ENCODE measurements at places on chromosomes 11 and 22.
A peak's percentile ranks its signal among the peaks of the same experiment; 100 is the strongest.

DNA sequence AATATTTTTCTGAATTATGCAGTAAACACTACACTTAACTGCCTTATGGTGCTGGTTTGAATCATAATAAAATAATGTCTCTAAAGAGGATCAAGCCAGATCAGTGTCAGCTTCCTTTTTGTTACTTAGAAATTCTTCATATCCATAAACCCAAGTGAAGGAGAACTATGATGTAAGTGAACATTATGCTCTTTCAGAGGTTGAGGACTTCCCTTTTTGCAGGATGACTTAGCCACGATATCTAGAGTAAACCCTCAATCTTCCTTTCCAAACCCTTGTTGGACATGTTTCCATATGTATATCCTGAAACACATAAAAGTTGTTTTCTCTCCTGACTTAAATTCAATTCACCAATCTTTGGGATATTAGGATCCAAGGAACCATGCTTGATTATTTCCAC lies 19.1 kb downstream of the OR8D1 start:
- DNase-seq, result no peak

- DNase-seq, result peak; percentile 44
Observed at GRCh38 chr11:104918113-104918824, 20.0 kb upstream of the CASP12 start.

GRCh38 chr22:39489094-39490068 lies 12.7 kb upstream of the MIEF1 start:
- no peak for DNase-seq

GRCh38 chr11:44176546-44177213 lies 81.2 kb downstream of the EXT2 start:
- no peak for DNase-seq

DNA sequence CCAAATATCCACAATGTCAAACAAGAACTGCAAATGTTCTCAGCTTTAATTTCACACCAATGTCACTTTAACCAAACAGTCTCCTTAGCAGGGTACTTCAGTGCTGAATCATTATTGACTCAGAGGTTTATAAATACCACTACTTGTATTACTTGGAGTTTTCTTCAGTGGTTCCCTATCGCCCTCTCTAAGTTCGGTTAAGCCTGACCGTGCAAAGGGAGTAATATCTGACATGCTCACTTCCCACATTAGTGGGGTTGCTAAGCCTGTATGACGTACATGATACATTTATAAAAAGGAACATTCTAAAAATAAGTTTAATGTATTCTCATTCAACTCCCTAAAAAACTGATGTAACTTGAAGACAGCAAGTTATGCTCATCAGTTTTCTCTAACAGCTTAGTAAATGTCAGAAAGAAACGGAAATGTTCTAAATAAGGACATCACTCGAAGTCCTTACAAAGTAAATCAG lies 93.1 kb upstream of the ZC3H12C start:
- DNase-seq, result peak; percentile 86

GRCh38 chr22:22110548-22111266 lies 128.1 kb upstream of the TOP3B start:
- DNase-seq, result peak; percentile 77

DNA sequence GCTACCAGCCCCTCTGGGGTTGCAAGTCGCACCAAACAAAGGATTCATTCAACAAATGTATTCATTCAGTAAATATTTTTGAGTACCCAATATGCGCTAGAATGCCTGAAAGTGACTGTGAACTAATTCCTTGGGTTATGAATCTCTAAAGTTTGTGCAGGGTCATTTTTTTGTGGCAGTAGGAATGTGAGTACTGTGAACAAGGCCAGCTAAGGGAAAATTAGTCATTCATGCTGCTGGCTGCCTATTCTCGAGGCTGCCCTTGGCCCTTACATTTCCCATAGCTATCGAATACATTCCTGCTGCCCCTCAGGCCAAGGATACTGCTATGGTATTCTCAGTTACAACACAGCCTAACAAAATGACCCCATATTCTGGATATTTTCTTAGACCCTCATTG lies 141.6 kb downstream of the TRPC6 start:
- DNase-seq, result peak; percentile 74

DNA sequence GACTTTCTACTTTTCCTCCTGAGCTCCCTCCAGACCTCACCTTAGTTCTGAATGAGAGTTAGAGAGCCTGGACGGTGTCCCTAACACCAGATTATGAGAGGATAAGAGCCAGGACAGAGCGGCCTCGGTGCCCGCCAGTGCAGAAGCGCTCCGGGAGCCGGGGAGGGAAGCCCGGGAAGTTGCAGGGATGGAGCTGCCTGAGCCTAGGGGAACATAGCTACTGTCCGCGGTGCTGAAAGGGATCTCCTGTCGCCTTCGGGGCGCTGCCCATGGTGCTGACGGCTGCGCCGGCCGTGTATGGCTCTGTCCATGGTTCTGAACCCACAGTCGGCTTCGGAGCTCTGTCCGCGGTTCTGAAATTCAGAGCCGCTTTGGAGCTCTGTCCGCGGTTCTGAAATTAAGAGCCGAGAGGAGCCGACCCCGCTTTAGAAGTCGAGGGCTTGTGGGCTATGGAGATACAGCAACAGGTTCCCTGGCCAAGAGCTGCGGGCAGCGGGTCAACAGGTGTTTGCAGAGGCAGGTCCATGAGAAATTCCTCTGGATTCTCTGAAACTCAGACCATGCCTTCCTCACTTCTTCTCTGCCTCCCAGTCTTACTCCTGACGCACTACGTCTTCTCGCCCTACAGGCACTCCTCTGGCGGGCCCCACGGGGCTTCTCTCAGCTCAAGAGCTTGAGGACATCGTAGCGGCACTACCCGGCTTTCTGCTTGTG lies 814 bp downstream of the NPAS4 start:
- DNase-seq, result peak; percentile 95

DNA sequence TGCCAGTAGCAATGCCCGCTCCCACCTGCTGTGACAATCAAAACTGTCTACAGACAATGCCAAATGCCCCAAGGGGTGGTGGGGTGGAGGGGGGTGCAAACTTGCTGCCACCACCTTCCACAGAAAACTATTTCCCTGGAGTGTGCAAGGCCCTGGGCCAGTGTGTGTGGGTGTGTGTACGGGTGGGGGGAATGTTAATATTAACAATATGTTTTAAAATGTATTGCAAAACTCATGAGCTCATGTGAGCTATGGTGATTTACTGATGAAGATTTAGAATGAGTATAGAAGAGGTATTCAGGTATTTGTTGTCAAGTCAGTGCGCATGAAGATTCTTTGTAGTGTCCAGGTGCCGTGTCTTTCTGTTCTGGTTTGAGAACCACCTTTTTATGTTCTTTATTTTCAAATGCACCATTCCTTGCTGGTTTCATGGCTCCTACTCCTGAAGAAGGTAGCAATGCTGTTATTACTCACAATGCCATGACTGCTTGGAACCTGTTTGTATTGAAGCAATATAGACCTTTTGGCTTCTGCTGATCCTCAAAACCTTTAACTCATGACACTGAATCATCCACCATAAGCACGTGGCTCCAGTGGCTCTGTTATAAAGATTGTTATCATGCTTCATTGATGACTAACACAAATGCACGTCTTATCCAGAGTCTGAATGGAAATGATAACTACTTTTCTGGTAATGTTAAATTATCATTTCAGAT lies 29.9 kb upstream of the AQP11 start:
- DNase-seq, result peak; percentile 74

- DNase-seq, result peak; percentile 39
Observed at GRCh38 chr11:126210871-126211235, 597 bp downstream of the RPUSD4 start.

GRCh38 chr11:66629356-66629755 lies 9.1 kb upstream of the RBM4 start:
- DNase-seq, result no peak

Data from AG20443 (cell line).